ENCODE measurements at places on chromosomes 16 and 17. TPM values are rescaled to one million over a fixed set of nuclear protein-coding genes. Genes with fewer than 3 reads are reported as not detected.
A peak's percentile ranks its signal among the peaks of the same experiment; 100 is the strongest.

- no peak for DNase-seq
Measured at GRCh38 chr17:41308251-41308917, 725 bp downstream of the KRTAP16-1 start.

GRCh38 chr16:26644912-26645543 lies 421.7 kb upstream of the C16orf82 start:
- DNase-seq: no peak

- no peak for DNase-seq
Measured at GRCh38 chr17:79322211-79323123, 247.8 kb downstream of the ENGASE start.

GRCh38 chr17:56823848-56824247 lies 9.9 kb downstream of the C17orf67 start:
- no peak for DNase-seq

DNA sequence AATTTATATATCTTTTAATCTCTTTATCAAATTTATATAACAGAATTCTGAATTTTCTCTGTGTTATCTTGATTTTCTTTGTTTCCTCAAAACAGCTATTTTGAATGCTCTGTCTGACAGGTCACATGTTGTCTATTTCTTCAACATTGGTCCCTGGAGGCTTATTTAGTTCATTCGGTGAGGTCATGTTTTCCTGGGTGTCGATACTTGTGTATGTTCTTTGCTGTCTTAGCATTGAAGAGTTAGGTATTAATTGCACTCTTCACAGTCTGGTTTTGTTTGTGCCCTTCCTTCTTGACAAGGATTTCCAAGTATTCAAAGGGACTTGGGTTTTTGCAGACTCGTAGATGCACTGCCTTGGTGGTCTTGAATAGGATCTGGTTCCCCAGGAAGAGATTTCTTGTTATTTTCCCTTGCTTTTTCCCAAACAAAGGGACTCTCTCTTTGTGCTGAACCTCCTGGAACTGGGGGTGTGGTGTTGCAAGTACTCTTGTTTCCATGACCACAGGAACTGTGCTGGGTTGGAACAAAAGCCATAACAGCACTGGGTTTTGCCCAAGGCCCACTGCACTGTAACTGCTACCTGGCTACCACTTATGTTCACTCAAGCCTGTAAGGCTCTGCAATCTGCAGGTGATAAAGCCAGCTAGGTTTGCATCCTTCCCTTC lies 1483.0 kb downstream of the CDH8 start:
- DNase-seq: no peak

- DNase-seq: no peak
Measured at GRCh38 chr16:58026139-58026704, 668 bp downstream of the MMP15 start.

- no peak for DNase-seq
Measured at GRCh38 chr17:46795379-46795952, 23.0 kb downstream of the WNT3 start.

GRCh38 chr16:14475370-14476139 lies 154.5 kb downstream of the PARN start:
- DNase-seq: no peak

- DNase-seq: no peak
Measured at GRCh38 chr16:50372611-50373344, 4.0 kb upstream of the BRD7 start.

DNA sequence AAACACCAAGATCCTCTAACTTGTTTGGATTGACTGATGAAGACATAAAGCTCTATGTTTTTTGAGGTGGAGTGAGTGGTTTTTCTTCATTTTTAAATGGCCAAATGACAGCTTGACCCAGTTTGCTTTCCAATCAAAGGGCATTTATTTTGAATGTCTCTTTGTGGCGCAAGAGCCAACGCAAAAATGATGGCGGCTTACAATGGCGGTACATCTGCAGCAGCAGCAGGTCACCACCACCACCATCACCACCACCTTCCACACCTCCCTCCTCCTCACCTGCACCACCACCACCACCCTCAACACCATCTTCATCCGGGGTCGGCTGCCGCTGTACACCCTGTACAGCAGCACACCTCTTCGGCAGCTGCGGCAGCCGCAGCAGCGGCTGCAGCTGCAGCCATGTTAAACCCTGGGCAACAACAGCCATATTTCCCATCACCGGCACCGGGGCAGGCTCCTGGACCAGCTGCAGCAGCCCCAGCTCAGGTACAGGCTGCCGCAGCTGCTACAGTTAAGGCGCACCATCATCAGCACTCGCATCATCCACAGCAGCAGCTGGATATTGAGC lies 329 bp downstream of the NLK start:
- no peak for DNase-seq

DNA sequence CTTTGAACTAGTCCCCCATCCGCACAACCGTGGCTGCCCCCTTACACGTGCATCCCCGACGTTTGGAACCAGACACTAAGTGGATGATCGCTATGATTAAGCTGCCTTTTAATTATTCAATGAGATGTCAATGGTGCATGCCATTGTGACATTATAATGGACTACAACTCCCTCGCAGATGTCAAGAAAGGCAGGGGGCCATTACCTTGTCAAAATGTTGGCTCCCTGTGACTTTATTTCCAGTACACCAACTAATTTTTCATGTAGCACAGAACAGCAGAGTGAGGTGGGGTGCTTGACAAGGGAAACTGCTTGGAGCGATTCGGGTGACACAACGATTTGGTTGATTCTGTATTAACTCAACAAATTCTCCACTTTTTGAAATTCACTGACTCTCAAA lies 26.5 kb downstream of the ASIC2 start:
- DNase-seq: no peak

DNA sequence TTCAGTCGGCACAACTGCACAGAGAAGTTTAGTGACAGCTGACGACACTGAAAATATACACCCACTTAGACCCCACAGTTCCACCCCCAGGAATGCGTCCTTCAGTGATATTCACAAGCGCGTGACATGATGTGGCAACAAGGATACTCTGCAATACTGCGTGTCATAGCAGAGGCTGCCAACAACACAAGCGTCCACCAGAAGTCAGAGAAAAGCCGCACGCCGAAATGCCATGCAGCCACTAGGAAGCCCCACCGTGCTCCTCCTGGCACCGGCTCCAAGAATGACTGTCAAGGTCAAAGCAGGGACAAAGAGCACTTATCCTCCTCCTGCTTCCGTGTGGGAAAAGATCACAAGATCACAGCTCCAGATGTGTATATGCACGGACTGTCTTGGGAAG lies 3.5 kb downstream of the ATP2A3 start:
- DNase-seq: no peak

GRCh38 chr16:69123910-69124309 lies 8.5 kb downstream of the CHTF8 start:
- DNase-seq: peak; percentile 60

DNA sequence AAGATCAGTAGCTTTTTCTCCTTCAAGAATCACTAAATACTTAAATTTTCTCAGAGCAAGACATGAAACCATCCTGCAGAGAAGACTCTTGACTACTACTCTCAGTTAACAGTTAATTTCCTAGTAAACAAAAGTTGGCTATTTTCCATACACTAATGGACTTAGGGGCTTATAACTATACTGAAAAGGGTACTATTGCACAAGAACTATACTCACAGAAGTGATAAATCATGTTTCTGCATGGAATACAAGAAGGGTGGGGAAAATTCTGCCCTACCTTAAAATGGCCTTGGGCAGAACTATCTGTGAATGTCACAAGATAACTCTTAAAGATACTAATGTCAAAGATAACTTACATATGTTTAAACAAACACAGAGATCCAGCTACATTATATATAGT lies 12.5 kb downstream of the ZNF652 start:
- no peak for DNase-seq

- no peak for DNase-seq
Measured at GRCh38 chr16:85017151-85017550, 5.8 kb upstream of the ZDHHC7 start.

DNA sequence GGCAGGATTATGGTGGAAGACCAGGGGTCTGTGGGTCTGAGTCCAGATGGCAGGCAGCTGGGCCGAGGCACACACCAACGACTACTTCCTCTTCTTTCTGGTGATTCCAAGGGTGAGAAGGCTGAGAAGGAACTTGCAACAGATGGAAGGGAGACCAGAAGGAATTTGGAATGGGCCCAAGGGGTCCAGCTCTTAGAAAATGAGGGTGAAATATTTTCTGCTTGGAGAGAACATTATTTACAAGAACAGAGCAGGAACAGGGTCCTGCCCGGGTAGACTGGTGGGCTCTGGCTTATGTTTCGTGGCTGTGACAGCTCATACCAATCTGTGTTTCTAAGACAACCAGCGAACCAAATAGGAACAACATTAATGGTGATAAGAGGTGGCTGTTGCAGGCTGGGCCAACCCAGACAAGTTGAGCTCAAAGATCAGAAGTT lies 36.6 kb downstream of the CCDC42 start:
- DNase-seq: peak; percentile 89

GRCh38 chr16:1989209-1990100 lies at the start of gene SYNGR3:
Gene SYNGR3 (plus strand): TSS chr16:1989970. CDS start chr16:1990103, 133 bp downstream.
- DNase-seq: no peak

IL32 gene
- polyA plus RNA-seq: 103 TPM

C17orf113 gene
- polyA plus RNA-seq: 3.6 TPM

IGF2BP1 gene
- polyA plus RNA-seq: 28.9 TPM

TNP2 gene
- polyA plus RNA-seq: not detected

KRT222 gene
- polyA plus RNA-seq: 0.36 TPM

KRTAP9-3 gene
- polyA plus RNA-seq: not detected

IL21R gene
- 2.9 TPM for polyA plus RNA-seq

LPO gene
- polyA plus RNA-seq: 0.29 TPM

EVPLL gene
- polyA plus RNA-seq: 0.94 TPM

HS3ST6 gene
- 0.16 TPM for polyA plus RNA-seq

CIBAR2 gene
- 5.4 TPM for polyA plus RNA-seq
